ENCODE measurements at places on chromosomes 7 and 10. TPM values are rescaled to one million over a fixed set of nuclear protein-coding genes. Genes with fewer than 3 reads are reported as not detected.

The NPTX2 gene
- 0.32 TPM for total RNA-seq

The CRHR2 gene
- total RNA-seq: not detected

DNA sequence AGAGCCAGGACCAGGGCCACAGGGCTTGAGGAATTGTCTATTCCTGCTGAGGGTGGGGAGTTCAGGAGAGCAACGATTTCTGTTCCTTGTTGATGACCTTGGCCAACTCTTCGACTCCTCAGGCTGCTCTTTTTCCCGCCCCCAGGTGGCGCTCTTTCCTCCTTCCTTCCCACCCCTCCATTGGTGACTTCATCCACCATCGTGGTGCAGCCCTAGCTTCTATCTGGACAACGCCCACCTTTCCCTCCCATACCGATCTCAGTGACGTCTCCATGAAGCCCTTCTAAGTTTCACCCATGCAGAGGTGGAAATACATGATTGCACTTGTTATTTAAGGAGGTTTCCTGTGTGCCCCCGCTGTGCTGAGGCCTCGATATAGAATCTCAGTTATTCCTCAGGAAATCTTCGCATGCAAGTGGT lies 22.1 kb upstream of the CARD11 start:
- DNase-seq: peak; percentile 45

- no peak for DNase-seq
Measured at GRCh38 chr10:117418121-117418520, 42.9 kb upstream of the PDZD8 start.

The MEOX2 gene
- total RNA-seq: not detected

GRCh38 chr10:77456414-77456813 lies 181.2 kb downstream of the KCNMA1 start:
- no peak for DNase-seq

- DNase-seq: no peak
Measured at GRCh38 chr7:144437370-144438191, 34.1 kb upstream of the NOBOX start.

DNA sequence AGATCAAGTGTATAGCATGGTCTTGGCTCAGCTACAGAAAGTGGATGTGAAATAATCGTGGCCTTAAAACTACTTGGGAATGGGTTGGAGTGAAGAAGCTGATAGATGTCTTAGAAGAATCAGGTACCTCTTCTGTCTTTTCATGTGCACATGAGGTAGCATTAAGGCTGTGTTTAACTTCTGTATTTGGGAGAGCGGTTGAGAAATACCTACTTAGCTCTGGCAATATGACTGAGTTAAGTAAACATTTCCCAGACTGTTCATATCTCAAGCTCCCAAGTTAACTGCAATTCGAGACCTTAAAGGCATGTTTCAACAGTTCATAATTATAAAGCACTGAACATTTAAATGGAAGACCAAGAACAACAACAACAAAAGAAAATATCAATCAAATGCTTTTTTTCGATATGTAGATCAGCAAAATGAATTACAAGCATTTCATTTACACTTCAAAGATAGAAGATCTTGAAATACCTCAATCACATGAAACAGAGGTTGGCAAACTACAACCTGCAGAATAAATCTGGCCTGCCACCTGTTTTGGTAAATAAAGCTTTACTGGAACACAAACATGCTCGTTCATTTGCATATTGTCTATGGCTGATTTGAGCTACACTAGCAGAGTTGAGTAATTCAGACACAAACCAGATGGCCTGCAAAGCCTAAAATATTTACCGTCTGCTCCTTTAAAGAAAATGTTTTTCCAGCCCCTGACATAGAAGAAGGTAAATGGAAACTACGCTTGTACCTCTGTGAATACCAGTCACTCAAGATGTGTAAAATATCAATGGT lies 337.1 kb upstream of the GLI3 start:
- no peak for DNase-seq

The LEP gene
- not detected for total RNA-seq

DNA sequence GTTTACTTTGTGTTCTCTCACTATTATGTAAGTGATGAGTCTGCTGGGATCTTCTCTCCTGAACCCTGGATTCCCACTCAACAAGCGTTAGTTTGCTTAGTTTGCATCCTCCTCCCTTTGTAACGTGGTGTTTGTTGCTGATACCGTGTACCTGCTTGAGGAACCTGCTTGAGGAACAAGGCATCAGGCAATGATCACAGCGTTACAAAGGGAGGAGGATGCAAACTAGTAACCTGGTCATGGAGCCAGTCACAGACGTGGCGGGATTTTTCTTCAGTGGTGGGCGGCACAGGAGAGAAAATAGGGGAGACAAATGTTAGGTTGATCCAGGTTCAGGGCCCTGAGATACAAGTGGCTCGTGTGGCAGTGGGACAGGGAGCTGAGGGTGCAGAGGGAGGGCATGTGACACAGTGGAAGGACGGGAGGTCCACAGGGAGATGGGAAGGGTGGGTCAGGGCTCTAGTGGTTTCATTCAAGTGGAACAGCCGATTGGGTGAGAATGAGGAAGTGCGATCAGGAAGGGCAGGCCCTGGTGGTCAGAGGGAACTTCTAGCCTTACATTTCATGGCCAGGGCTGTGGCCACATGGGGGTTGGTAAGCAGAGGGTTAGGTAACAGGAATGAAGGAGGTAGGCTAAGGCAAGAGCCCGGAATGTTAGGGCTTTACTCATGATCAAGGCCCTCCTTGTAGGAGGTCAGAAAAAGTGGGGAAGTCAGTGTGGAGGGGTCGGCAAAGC lies 38.0 kb downstream of the SNX10 start:
- no peak for DNase-seq

DNA sequence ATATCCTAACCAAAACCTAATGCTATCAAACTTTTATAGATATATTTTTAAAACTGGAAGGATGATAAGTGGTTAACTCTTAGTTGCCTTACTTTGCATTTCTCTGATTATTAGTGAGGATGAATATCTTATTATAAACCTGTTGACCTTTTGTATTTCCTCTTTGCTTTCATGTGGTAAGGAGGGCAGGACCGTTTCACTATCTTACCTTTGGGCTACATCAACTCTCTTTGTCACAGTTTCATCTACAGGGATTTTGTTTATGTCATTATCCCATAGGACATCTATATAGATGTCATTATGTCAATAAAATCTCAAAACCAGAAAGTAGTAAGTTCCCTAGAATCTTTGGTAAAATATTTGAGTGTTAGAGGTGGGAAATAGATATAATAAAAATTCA lies 219.3 kb downstream of the THSD7A start:
- DNase-seq: no peak

The PRR15 gene
- not detected for total RNA-seq

DNA sequence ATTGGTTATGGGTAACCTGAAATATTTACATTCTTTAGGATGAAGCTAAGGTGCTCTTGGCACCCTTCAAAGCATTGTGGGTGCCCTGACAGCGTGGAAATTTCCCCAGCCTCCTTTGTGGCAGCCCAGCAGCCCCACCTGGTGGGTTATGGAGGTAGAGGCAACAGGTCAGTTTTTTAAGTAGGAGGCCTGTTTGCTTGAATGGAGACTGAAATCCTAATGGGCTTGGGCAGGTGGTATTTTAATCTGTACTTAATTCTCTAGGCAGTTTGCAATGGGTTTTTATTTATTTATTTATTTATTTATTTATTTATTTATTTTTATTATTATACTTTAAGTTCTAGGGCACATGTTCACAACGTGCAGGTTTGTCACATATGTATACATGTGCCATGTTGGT lies 139.4 kb downstream of the EPC1 start:
- peak; percentile 54 for DNase-seq

The CNNM1 gene
- total RNA-seq: 0.21 TPM

The ODAD2 gene
- not detected for total RNA-seq

- no peak for DNase-seq
Measured at GRCh38 chr10:1475771-1476454, 261.4 kb downstream of the ADARB2 start.

DNA sequence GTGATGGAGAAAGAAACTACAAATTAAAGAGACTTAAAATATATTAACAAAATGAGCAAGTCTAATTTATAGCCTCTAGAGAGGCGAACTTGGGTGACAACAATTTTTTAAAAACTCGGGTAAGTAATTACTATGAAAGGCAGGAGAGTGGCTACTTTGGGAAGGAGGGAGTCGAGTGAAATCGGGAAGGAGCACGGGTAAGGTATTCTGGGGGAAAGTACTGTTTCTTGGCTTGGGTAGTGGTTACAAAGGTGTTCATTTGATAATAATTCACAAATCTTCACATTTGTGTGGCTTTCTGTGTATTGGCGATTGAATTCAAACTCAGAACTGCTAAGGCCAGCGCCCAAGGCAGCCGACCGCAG lies 32.9 kb upstream of the GRID1 start:
- no peak for DNase-seq

The RNLS gene
- 1.6 TPM for total RNA-seq

The ELAPOR2 gene
- 2.4 TPM for total RNA-seq

DNA sequence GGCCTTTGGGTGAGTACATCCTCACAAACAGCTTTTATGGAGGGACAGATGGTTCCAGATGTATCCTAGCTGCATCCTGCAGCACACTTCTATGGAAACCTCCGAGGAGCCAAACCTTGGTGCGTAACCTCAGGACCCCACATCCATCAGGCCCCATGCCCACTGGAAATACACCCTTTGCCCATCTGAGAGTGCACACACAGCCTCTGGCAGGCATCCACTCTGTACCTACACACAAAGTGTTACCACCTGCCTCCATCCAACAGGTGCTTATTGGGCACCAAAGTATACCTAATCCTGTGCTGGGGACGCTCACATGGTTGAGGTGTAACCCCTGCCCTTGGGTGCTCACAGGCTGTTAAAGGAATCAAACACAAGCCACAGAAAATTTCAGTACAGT lies 117.9 kb downstream of the ADCY1 start:
- DNase-seq: no peak
